Activated T-cell treated with anti-CD3 and anti-CD28 coated beads for 4 hours (primary cell): ENCODE measurements at places on chromosomes 1 and 21.

GRCh38 chr1:92882819-92883218 lies 51.0 kb downstream of the RPL5 start:
- DNase-seq: peak; percentile 16

DNA sequence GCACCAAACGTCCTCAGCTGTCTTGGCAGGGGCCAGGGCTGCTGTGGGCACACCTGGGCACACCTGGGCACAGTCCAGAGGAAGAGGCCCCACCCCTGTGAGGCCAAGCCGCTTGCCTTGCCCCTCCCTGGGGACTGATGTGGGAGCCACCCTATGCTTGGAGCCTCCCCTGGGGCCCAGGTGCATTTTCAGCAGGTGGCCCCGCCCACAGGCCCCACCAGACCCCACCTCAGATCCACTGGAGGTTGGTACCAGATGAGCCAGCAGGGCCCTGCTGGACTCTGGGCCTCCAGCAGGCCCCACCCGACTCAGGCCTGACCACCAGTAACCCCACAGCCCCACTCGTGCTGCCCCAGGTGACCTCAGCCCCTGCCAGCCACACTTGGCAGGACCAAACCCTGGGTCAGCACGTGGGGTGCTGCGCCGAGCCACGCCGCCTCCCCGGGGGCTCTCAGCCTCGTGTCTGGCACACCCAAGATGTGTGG lies 8.8 kb downstream of the SLC19A1 start:
- DNase-seq: no peak

- DNase-seq: no peak
Observed at GRCh38 chr1:92169214-92170005, 48.3 kb upstream of the C1orf146 start.

GRCh38 chr1:80365359-80366021 lies 1359.0 kb upstream of the ADGRL4 start:
- DNase-seq: no peak

- peak; percentile 62 for DNase-seq
Observed at GRCh38 chr1:184982002-184982954, 8.0 kb upstream of the NIBAN1 start.

DNA sequence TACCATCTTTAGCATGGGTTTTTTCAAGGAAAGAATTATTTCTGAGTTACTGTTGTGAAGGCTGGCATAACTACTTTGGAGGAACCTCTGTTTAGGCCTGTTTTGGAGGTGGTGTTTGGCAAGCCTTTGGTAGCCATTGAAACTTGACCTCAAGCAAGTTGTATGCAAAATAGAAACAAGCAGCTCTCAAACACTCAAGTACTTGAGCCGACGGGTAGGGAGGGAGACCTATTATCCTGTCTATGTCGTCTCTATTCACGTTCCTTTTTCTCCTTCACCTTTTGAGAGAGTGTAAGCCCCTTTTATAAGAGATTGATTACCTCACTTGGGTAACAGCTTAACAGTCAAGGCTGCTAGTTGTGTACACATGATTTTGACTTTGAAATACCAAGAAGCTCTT lies 878.3 kb upstream of the CXADR start:
- no peak for DNase-seq
